Prostate gland (tissue), 2 donors: ENCODE measurements at places on chromosomes 7 and 10. TPM values are rescaled to one million over a fixed set of nuclear protein-coding genes. Genes with fewer than 3 reads are reported as not detected.

CHST3 gene
- total RNA-seq: 16.5 TPM

ACBD7 gene
- 3.5 TPM for total RNA-seq

DDIT4 gene
- 265 TPM for total RNA-seq

WNT8B gene
- 0.40 TPM for total RNA-seq

DNA sequence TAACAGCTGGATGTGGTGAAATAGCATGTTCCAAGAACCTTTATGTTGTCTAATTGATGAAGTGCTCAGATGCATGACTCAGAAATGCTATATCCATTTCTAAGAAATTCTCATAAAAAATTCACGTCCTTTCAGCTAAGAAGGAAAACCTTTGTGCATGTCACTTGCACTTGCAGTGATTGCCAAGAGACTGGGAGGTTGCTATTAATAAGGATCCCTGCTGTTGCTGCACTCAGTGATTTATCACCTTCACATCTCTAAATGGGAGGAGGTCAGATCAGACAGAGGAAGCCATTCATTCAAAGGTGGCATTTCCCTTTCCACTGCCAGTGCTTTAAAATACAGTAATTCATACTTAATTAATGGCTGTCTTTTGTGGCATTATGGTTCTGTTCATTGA lies 89.5 kb downstream of the THSD7A start:
- no peaks in the 10 kb centered on the region for H3K4me1 ChIP-seq
- no peaks in the 10 kb centered on the region for H3K27me3 ChIP-seq
- H3K4me3 ChIP-seq: no peak overlapping the region
- no peaks in the 10 kb centered on the region for H3K36me3 ChIP-seq
- DNase-seq: no peak
- H3K27ac ChIP-seq: no peak overlapping the region

- no peaks in the 10 kb centered on the region for H3K4me1 ChIP-seq
- H3K27me3 ChIP-seq: no peaks in the 10 kb centered on the region
- no peaks in the 10 kb centered on the region for H3K36me3 ChIP-seq
- H3K4me3 ChIP-seq: no peak overlapping the region
Observed at GRCh38 chr7:112959276-112959675, 127.4 kb downstream of the GPR85 start.

DNA sequence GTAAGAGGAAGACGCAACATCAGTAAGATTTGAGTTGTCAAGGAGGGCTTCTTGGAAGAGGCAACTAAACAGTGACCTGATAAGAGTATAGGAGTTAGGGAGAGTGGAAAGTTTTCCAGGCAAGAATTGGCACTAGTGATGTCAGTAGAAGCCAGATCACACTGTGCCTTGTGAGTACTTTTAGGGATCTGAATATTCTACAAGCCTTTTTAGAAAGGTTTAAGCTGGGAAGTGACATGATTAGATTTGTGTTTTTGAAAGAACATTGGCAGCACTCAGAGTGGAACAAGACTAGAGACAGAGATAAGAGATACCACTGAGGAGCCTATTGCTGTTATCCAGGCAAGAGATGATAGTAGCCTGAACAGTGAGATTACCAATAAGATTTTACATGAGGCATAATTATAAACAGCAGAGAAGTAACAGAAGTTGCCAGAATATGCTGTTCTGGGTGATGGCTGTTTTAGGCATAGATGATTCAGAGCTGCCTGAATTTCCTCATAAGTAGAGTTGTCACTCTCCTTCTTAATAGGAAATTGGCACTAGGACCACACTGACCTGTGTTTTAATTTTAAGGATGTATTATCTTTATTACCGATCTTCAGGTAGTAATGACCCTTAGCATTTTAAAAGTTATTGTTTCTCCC lies 45.6 kb downstream of the NHLRC2 start:
- no peaks in the 10 kb centered on the region for H3K27me3 ChIP-seq
- H3K36me3 ChIP-seq: no peaks in the 10 kb centered on the region
- no peak overlapping the region for H3K4me3 ChIP-seq
- DNase-seq: no peak
- peak overlapping the region; percentile 7 for H3K27ac ChIP-seq

DNA sequence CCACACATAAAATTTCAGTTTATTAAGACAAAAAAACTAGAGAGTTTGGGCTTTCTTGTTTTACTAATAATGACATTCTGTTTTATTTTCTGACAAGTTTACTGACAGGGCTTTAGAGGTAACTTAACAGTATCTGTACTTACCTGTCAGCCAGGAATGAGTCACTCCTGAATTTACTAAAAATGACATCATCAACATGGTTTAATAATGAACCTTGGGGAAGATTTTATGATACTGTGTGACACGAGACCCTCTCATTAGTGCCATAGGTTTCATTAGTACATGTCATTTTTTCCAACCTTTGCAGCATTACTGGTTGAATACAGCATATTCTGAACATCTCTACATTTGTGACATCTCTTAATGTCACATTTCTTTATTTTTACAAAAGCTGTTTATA lies 131.1 kb downstream of the KCND2 start:
- no peak for DNase-seq
- H3K27me3 ChIP-seq: no peaks in the 10 kb centered on the region
- no peaks in the 10 kb centered on the region for H3K36me3 ChIP-seq
- H3K4me1 ChIP-seq: no peaks in the 10 kb centered on the region

DNA sequence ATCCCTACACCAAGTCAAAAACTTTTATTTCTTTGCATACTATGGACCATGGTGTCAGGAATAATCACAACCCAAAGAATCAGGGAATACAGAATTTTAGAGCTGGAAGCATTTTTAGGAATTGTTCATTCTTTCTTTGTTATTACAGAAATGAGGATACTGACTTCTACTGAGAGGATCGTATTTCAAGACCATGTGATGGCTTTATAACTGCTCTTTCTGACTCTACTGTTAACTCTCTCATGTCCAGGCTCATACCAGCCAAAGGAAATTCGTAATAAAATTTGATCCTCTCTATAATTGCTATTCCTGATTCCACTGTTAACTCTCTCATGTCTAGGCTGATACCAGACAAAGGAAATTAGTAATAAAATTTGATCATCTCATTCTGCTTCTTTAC lies 1050.9 kb upstream of the C7orf33 start:
- H3K4me3 ChIP-seq: no peak overlapping the region
- DNase-seq: no peak
- H3K27me3 ChIP-seq: no peaks in the 10 kb centered on the region
- no peaks in the 10 kb centered on the region for H3K4me1 ChIP-seq
- no peak overlapping the region for H3K27ac ChIP-seq

- H3K4me1 ChIP-seq: peaks cover 3% of the 10 kb centered on the region
- H3K27ac ChIP-seq: no peak overlapping the region
- no peak overlapping the region for H3K4me3 ChIP-seq
- no peaks in the 10 kb centered on the region for H3K27me3 ChIP-seq
Observed at GRCh38 chr10:112756235-112756527, 193.9 kb upstream of the TCF7L2 start.

DNA sequence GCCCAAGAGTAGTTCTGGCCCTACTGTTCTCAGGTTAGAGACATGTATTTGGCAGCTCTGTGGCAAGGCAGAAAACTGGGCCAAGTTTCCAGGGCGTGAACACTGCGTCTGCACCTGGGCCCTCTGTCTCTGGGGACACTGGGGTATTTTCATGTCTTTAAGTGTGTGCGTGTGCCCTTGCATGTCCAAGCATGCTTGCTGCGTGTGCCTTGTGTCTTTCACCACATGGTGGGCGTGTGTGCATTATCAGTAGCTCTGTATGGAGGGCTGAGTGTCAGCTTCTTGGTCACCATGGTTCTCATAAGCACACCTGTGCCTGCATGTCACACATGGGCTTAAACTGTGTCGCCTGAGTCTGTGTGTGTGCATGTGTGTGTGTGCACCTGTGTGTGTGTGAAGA lies 69.3 kb downstream of the HIPK2 start:
- H3K27me3 ChIP-seq: no peaks in the 10 kb centered on the region
- H3K36me3 ChIP-seq: no peaks in the 10 kb centered on the region
- H3K4me3 ChIP-seq: no peak overlapping the region
- DNase-seq: no peak

GRCh38 chr10:20492447-20492846 lies 404.7 kb downstream of the NEBL start:
- no peak overlapping the region for H3K27ac ChIP-seq
- no peaks in the 10 kb centered on the region for H3K36me3 ChIP-seq

- no peaks in the 10 kb centered on the region for H3K36me3 ChIP-seq
- no peak for DNase-seq
- no peak overlapping the region for H3K4me3 ChIP-seq
- no peak overlapping the region for H3K27ac ChIP-seq
- H3K27me3 ChIP-seq: no peaks in the 10 kb centered on the region
Observed at GRCh38 chr7:88638583-88638982, 120.9 kb upstream of the ZNF804B start.

- no peaks in the 10 kb centered on the region for H3K27me3 ChIP-seq
- DNase-seq: no peak
- H3K4me1 ChIP-seq: no peaks in the 10 kb centered on the region
- H3K27ac ChIP-seq: no peak overlapping the region
Observed at GRCh38 chr7:148264933-148265557, 325.5 kb upstream of the C7orf33 start.

- no peak overlapping the region for H3K4me3 ChIP-seq
- no peaks in the 10 kb centered on the region for H3K36me3 ChIP-seq
- no peaks in the 10 kb centered on the region for H3K27me3 ChIP-seq
Observed at GRCh38 chr10:35324196-35324595, 12.1 kb upstream of the CCNY start.

DNA sequence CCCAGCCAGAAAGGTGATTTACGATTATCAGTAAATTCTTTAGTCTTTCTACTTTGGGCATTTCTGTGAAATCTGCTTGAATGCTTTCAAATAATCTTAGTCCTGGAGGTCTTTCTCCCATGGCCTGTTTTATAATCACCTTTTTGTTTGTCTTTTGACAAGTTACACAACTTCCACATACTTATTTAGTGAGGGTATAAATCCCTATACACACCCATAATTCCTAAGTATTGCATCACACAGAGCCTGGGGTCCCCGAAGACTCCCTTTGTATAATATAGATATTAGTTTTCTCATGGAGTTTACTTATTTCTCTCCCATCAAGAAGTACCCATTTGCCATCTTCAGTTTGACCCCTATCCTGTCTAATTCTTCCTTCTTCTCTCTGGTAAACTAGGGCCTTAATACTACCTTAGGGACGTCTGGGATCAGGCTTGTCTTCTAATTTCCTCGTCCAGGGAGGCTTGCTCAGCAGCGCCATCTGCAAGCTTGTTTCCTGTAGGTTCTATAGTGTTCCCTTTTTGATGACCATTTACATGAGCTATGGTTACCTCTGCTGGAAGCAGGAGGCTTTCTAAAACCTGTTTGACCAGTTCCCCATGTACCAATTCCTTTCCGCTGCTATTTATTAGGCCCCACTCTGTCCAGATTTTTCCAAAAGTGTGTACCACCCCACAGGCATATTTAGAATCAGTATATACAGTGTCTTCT lies 8.1 kb downstream of the DNAH11 start:
- DNase-seq: peak; percentile 39
- H3K4me3 ChIP-seq: no peak overlapping the region
- H3K27ac ChIP-seq: no peak overlapping the region
- H3K36me3 ChIP-seq: no peaks in the 10 kb centered on the region
